Neural progenitor cell (in vitro differentiated cells): ENCODE measurements at places on chromosomes 6 and 20.

GRCh38 chr6:123064038-123064437 is 68.0 kb downstream of the CLVS2 start:
- no peak overlapping the region for H3K4me3 ChIP-seq
- H3K36me3 ChIP-seq = no peaks in the 10 kb centered on the region
- no peak overlapping the region for H3K27ac ChIP-seq

DNA sequence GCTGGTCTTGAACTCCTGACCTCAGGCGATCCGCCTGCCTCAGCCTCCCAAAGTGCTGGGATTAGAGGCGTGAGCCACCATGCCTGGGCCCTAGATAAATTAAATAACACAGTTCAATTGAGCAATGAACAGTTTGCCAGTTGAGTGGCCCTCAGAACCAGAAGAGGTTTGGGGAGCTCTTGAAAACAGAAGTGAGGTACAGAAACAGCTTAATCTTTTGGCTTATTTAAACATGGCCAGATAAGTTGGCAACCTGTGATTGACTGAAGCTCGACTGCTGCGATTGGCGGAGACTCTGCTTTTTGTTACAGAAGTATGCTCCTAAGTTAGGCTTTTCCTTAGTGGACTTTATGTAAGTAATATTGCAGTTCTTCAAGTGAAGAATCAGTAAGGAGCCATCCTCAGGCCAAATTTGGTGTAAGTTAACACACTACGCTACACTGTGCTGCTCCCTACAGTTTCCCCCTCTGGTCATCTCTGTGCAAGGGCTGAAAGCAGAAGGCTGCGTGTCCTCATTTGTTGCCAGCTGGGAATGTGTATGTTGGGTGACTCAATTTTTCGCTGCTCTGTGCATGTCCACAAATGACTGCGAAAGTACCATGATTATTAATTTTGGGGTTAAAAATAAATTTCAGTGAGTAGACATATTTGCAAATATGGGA is 9.8 kb downstream of the XRN2 start:
- H3K4me1 ChIP-seq = peaks cover 9% of the 10 kb centered on the region
- H3K4me3 ChIP-seq = no peak overlapping the region
- peaks cover 10% of the 10 kb centered on the region for H3K36me3 ChIP-seq
- DNase-seq = no peak
- H3K27ac ChIP-seq = no peak overlapping the region

DNA sequence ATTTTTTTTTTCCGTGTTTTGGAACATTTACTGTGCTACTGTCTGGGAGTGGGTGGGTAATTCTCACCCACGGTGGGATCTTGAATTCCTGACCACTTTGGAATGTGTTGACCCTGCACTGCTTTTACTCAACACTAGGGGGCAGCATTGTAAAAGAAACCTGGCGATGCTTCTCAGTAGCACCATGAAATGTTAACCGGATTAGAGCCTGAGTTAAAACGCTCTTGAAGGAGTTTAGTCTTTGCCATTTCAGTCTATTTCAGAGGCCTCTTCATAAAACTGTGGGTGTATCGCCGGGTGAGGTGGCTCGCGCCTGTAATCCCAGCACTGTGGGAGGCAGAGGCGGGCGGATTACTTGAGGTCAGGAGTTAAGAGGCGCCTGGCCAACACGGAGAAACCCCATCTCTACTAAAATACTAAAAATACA is 114.4 kb upstream of the PRND start:
- H3K27me3 ChIP-seq = no peaks in the 10 kb centered on the region
- no peaks in the 10 kb centered on the region for H3K36me3 ChIP-seq
- H3K4me1 ChIP-seq = no peaks in the 10 kb centered on the region
- no peak overlapping the region for H3K4me3 ChIP-seq

DNA sequence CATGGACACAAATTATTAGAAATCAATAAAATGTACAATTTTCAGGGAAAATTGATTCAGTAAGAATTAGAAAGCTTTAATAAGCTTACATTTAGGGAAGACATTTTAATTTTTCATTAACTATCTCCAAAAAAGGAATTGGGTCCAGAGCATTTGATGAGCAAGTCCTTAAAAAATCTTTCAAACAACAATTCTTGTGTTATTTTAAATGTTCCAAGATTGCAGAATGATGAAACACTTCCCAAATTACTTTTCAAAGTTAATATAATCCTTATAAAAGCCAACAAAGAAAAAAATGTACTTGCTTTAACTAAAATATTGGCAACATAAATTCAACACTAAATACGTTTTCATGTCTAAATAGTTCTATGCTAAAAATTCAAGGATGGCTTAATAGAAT is 102.0 kb downstream of the ADAT2 start:
- no peaks in the 10 kb centered on the region for H3K27me3 ChIP-seq
- no peak for DNase-seq
- H3K4me3 ChIP-seq = no peak overlapping the region
- no peaks in the 10 kb centered on the region for H3K36me3 ChIP-seq
- H3K27ac ChIP-seq = no peak overlapping the region
- no peaks in the 10 kb centered on the region for H3K4me1 ChIP-seq

- no peaks in the 10 kb centered on the region for H3K4me1 ChIP-seq
- H3K27ac ChIP-seq = no peak overlapping the region
- DNase-seq = no peak
- no peaks in the 10 kb centered on the region for H3K27me3 ChIP-seq
Measured at GRCh38 chr6:33923857-33924514, 120.2 kb upstream of the MLN start.

GRCh38 chr6:6221787-6222535 is 98.5 kb downstream of the F13A1 start:
- H3K4me1 ChIP-seq = peaks cover 11% of the 10 kb centered on the region
- no peaks in the 10 kb centered on the region for H3K27me3 ChIP-seq
- H3K36me3 ChIP-seq = no peaks in the 10 kb centered on the region

GRCh38 chr6:46221222-46221793 is 50.5 kb upstream of the ENPP5 start:
- no peaks in the 10 kb centered on the region for H3K27me3 ChIP-seq
- H3K4me1 ChIP-seq = no peaks in the 10 kb centered on the region
- H3K27ac ChIP-seq = no peak overlapping the region

GRCh38 chr6:122722746-122723145 is 56.8 kb upstream of the FABP7 start:
- H3K4me3 ChIP-seq = no peak overlapping the region
- peaks cover 9% of the 10 kb centered on the region for H3K4me1 ChIP-seq
- H3K27ac ChIP-seq = no peak overlapping the region
- no peak for DNase-seq
- no peaks in the 10 kb centered on the region for H3K27me3 ChIP-seq
- no peaks in the 10 kb centered on the region for H3K36me3 ChIP-seq

- H3K36me3 ChIP-seq = no peaks in the 10 kb centered on the region
- H3K4me3 ChIP-seq = no peak overlapping the region
- no peak overlapping the region for H3K27ac ChIP-seq
- H3K4me1 ChIP-seq = peaks cover 3% of the 10 kb centered on the region
- no peak for DNase-seq
Measured at GRCh38 chr6:3265671-3266070, 6.9 kb downstream of the PSMG4 start.

- H3K36me3 ChIP-seq = no peaks in the 10 kb centered on the region
- no peaks in the 10 kb centered on the region for H3K4me1 ChIP-seq
- no peak overlapping the region for H3K4me3 ChIP-seq
- H3K27me3 ChIP-seq = no peaks in the 10 kb centered on the region
- peak; percentile 88 for DNase-seq
Measured at GRCh38 chr6:43723737-43724295, 36.2 kb upstream of the MRPS18A start.

- peak; percentile 81 for DNase-seq
- no peak overlapping the region for H3K27ac ChIP-seq
- no peaks in the 10 kb centered on the region for H3K36me3 ChIP-seq
- no peaks in the 10 kb centered on the region for H3K4me1 ChIP-seq
- no peak overlapping the region for H3K4me3 ChIP-seq
Measured at GRCh38 chr6:152552616-152553209, 84.4 kb downstream of the SYNE1 start.

- no peaks in the 10 kb centered on the region for H3K4me1 ChIP-seq
- H3K27me3 ChIP-seq = no peaks in the 10 kb centered on the region
- no peaks in the 10 kb centered on the region for H3K36me3 ChIP-seq
- no peak overlapping the region for H3K27ac ChIP-seq
Measured at GRCh38 chr6:5333658-5334057, 72.3 kb downstream of the FARS2 start.
